ENCODE measurements at places on chromosomes 11 and 22. TPM values are rescaled to one million over a fixed set of nuclear protein-coding genes. Genes with fewer than 3 reads are reported as not detected.

- no peak for DNase-seq
Observed at GRCh38 chr22:17980015-17980590, 44.3 kb downstream of the MICAL3 start.

Gene NXF1
- total RNA-seq = 10.6 TPM

Gene LUZP2
- 42.0 TPM for total RNA-seq

DNA sequence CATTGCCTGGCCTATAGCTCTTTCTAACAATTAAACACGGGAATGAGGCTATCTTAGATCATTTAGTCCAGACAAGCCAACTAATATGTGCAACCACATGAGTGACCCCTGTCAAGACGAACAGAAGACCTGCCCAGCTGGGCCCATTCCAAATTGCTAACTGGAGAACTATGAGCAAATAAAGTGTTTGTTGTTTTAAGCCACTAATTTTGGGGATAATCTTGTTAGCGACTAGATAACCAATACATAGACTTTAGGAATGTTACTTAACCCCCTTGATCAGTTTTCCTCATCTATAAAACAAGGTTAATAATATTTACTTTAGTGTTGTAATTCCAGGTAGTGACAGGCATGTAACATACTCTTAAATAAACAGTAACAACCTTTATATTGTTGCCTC, 848.3 kb downstream of the METTL15 start:
- DNase-seq = no peak

Gene SLC22A9
- not detected for total RNA-seq

DNA sequence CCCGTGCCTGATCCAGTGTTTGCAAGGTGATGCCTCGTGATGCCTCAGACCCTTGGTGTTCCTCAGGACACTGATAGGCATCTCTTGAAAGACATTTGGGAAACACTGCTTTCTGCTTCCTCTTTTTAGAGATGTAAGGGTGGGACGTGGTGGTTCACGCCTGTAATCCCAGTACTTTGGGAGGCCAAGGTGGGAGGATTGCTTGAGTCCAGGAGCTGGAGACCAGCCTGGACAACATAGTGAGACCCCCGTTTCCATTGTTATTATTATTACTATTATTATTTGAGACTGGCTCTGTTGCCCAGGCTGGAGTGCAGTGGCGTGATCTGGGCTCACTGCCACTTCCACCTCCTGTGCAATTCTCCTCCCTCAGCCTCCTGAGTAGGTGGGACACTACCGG, 6.5 kb upstream of the SOX10 start:
- DNase-seq = no peak

Gene MOV10L1
- total RNA-seq = 3.3 TPM

DNA sequence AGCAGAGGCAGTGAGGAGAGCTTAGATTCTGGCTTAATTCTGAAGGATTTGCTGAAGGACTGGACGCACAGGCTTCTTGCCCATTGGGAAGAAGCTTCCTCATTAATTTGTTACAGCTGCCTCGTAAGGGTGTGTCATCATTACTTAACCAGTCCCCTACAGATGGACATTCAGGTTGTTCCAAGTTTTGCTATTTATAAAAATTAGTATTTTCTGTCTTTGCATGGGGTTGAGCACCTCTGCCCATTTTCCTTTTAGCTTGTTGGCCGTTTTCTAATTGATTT, 38.1 kb downstream of the CAPN1 start:
- DNase-seq = no peak

DNA sequence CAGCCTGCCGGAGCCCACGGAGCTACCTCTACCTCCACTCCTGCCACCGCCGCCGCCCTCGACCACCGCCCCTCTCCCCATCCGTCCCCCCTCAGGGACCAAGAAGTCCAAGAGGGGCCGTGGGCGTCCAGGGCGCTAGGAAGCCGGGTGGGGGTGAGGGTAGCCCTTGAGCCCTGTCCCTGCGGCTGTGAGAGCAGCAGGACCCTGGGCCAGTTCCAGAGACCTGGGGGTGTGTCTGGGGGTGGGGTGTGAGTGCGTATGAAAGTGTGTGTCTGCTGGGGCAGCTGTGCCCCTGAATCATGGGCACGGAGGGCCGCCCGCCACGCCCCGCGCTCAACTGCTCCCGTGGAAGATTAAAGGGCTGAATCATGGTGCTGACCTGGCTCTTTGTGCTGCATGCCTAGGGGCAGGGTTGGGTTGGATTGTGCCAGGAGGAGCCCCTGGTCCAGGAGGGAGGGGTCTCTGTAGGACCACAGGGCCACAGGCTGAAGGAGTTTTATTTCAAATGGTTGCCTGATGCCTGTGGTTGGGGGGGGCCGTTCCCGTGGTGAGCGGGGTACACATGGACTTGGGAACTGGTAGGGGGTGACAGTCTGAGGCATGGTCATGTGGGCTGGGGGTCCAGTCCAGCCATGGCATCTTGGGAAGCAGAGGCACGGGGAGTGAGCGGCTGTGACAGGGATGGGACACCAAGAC, 2.3 kb downstream of the PTPRCAP start:
- no peak for DNase-seq

Gene ZP1
- total RNA-seq = not detected

Gene SCN4B
- 5.7 TPM for total RNA-seq

- DNase-seq = no peak
Observed at GRCh38 chr11:57370251-57370650, 10.7 kb downstream of the PRG3 start.

GRCh38 chr11:13292970-13293369, 15.4 kb downstream of the BMAL1 start:
- DNase-seq = no peak

DNA sequence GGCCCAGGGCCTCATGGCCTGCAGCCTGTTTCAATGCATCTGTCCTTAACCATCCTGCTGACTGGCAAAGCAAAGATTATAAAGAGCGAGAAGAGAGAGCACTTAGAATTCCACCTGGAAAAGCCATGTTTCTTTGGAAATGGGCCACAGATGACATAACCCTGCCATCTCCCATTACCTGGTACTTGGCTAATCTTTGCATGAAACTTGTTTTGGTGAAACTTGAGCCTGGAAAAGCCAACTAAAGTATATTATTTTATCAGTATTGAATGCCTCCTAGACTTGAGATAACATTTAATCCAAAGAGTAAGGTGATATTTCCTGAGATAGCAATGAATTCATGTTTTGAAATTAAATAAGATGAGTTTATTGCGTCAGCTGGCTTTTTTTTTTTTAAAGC, 72.6 kb downstream of the NAV2 start:
- no peak for DNase-seq

DNA sequence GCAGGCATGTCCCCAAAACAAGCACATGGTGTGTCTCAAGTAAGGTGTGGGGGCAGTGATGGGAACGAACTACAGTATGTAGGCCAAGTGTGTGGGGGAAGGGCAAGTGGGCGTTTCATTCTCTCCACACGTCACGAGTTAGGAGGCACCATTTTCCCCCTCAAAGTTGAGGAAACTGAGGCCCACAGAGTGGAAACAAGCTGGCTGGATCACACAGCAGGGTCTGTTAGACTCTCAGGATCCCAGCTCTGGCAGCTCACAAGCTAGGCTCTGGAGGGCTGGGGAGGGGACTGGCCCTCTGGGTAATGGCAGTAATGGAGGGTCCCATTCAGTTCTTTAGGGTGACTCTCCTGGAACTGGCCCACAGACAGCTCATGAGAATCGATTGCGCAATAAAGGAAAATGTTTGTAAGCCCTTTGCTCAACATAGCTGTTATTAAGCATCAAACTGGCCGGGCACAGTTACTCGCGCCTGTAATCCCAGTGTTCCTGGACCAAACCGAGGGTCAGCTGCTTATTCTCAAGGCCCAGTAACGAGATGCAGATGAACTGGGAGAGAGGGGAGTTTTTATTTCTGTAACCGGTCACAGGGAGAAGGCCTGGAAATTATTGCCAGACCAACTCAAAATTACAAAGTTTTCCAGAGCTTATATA, 24.1 kb upstream of the TUB start:
- no peak for DNase-seq

GRCh38 chr11:123286761-123287160, 91.7 kb upstream of the CLMP start:
- no peak for DNase-seq

Gene CSNK2A3
- total RNA-seq = 2.0 TPM

- DNase-seq = no peak
Observed at GRCh38 chr22:19455585-19456370, 8.3 kb upstream of the C22orf39 start.

- no peak for DNase-seq
Observed at GRCh38 chr11:64893194-64894069, 15.0 kb upstream of the EHD1 start.

- no peak for DNase-seq
Observed at GRCh38 chr22:28402539-28402938, 277.1 kb downstream of the TTC28 start.

Gene OR5P2
- not detected for total RNA-seq

GRCh38 chr11:6742260-6742659, 29.5 kb downstream of the OR2AG2 start:
- no peak for DNase-seq

Gene BATF2
- not detected for total RNA-seq

GRCh38 chr22:19951346-19951745, 9.7 kb upstream of the TXNRD2 start:
- no peak for DNase-seq

Gene GRIA4
- 63.2 TPM for total RNA-seq

Gene CARD18
- total RNA-seq = not detected

DNA sequence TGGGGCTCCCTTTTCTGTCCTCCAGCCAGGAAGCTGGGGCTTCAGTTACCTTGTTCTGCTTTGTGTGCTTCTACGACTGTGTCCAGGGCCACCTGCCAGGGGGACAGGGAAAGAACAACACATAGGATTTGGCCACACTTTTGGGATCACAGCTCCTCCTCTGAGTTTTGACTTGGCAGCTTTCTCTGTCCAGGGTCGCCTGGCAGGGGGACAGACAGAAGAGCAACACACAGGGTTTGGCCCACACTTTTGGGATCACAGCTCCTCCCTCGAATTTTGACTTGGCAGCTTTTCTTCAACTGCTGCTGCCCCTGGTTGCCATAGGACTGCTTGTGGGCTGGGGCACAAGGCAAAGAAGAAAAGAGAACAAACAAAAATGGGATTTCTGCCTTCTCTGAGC, 19.1 kb downstream of the INCENP start:
- no peak for DNase-seq

Gene CXCR5
- not detected for total RNA-seq

DNA sequence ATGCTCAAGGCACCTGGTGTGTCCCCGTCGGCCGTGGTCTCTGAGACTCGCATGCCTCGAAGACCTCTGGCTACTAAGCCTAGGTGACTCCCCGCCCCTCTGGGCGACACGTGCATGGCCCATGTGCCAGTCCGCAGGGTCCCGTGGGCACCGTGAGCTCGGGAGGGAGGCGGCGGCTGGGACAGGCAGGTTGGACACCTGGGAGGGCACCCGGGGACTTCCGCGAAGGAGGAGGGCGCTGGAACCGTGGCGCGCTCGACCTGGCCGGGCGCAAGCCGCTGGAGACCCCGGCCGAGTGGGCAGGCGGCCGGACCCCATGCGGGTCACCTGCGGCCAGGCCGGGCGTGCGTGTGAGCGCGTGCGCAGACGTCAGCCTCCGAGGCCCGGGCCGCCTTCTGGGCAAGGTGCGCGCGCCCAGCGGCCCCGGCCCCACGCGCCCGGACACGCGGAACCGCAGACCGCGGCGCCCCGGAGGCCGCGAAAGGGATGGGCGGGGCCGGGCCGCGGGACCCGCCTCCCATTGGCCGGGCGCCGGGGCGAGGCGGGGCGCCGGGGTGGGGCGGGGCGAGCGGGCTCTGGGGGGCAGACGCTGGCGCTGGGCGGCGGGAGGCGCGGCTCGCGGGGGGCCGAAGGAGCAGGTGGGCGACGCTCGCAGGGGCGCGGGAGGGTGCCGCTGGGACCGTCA, 579 bp upstream of the RASD2 start:
- DNase-seq = peak; percentile 89
